GM12891 (cell line): ENCODE measurements at places on chromosomes 11 and 22.

GRCh38 chr11:75582895-75583717, 21.1 kb downstream of the SERPINH1 start:
- DNase-seq: peak; percentile 90

DNA sequence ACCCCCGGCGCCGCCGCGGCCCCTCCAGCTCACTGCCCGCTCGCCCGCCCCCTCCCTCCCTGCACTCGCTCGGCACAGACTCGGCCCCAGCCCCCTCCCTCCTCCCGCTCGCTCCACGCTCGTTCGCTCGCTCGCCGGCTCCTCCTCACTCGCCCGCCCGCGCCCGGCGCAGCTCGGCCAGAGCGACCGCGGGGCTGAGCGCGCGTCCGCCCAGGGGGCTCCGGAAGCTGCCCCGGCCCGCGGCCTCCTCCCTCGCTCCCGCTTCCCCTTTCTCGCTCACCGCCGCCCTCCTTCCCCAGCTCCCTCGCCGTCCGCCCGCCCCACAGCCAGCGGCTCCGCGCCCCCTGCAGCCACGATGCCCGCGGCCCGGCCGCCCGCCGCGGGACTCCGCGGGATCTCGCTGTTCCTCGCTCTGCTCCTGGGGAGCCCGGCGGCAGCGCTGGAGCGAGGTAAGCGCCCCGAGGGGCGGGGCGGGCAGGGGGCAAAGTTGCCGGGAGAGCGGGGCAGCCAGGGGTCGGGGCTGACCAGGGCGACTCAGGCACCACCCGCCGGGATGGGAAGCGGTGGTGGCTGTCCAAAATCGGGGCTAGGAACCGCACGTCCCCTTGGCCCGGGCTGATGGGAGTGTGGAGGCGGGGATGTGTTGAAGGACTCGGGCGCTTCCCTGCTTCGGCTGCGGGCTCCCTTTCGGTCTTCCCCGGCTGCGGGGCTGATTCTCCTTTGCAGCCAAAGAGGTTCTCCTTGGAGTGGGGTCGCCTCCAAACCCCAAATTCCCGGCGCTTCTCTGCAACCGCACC, at the start of gene SEZ6L:
TSS of gene SEZ6L (plus strand) at position 148 of the 797 bp plus-strand sequence. CDS start at position 356, 208 bp downstream.
- peak; percentile 25 for DNase-seq

DNA sequence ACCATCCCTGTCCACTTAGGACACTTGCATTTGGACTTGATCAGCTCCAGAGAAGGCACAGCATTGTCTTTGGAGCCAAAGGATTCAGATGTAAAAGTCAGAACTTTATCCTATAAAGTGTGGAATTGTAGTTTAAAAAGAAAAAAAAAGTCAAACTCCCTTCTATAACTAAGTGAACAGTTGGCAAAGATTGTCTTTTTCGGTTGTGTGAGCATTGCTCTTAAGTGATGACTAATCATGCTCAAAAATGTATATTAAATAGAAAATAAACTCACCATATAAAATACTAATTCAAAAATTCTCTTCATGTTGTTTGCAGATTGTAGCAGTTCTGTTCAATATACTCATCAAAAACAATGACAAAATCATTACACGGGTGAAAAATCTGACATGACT, 93.8 kb downstream of the ETS1 start:
- no peak for DNase-seq

- no peak for DNase-seq
These were observed 18.5 kb downstream of the SLC35F2 start for GRCh38 chr11:107840129-107840484.

- DNase-seq: no peak
These were observed 38.5 kb downstream of the BCR start for GRCh38 chr22:23218867-23219251.

DNA sequence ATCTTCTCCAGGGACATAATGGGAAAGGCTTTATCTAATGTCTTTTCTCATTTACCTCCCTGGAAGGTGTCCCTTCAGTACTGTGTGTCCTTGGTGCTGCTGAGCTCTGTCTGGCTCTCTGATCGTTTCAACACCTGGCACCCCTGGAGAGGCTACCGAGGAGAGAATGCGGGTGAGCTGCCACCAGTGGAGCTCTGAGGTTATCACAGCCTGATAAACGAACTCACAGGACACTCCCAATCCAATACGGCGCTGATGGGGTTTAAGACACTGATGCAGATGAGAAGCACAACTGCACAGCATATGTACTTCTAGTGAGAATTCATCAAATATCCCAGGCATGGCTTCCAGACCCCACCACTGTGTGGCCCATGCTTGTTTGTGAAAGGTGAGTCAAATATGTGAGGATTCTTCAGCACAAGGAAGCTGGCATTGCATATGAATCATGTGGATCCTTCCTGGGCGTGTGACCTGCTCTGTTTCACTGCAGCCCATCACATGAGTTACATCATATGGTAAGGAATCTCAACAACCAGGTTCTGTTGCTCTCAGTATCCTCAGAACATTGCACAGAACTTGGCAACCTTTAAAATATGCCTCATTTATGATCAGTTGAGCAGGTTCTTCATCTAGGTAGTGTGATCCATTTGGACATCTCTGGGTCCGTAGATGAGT, 34.8 kb upstream of the VWA5A start:
- no peak for DNase-seq

GRCh38 chr11:8099291-8099899, 18.4 kb downstream of the TUB start:
- DNase-seq: no peak

- DNase-seq: no peak
These were observed 1.3 kb downstream of the HIRA start for GRCh38 chr22:19429950-19430889.

- no peak for DNase-seq
These were observed 9.2 kb upstream of the MTFP1 start for GRCh38 chr22:30416403-30416802.

DNA sequence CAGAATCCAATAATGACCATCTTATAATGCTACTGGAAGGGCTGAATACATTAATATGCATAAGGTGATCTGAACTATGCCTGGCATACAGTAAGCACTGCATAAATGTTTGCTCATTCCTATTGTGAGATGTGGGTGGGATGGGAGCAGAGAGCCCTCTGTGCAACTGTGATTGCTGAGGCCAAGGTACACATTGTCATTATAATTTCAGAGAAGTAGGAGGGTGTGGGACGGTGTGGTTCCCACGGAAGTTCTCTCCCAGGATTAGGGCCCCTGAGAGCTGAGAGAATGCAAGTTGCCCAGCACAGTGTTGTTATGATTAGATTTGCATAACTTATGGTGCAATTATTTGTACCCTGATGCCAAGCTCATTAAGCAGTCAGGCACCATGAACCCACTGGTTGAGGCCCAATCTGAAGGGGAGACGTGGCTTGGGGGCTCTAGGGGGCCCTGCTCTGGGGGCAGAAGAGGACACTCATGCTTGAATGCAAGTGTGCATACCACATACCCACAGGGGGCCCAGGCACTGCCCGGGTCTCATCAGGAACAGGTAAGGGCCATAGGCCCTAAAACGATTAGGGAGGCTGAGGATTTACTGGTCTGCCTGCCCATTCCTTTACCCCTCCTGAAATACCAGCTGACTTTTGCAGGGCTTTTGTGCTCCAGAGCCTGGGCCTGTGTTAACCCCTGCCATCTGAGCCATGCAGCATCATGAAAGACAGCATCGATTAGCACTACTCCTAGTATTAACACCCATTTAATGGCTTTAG, 72.8 kb downstream of the THAP12 start:
- DNase-seq: no peak

GRCh38 chr11:120337355-120338106, 1.3 kb downstream of the ARHGEF12 start:
- no peak for DNase-seq

GRCh38 chr11:101945448-101945847, 29.1 kb upstream of the ANGPTL5 start:
- DNase-seq: no peak

DNA sequence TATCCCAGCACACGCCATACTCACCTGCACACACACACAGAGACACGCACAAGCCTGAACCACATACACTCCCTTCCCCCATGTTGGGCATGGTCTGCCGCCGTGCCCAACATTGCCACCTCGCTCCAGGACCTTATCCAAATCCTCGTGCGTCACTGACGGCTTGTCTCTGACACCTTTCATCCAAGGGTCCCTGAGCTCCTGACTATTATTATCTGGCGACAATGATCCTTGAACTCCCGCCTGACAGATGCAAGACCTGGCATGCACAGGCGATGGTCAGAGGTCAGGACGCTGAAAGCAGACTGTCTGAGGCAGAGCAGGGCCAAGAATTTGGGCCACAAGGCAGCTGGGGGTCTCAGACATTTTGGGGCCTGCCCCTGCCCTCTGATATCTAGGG, 4.2 kb downstream of the MB start:
- DNase-seq: no peak

GRCh38 chr11:64247729-64248531, 1.2 kb upstream of the PPP1R14B start:
- DNase-seq: no peak

GRCh38 chr22:33864723-33865130, 55.5 kb downstream of the LARGE1 start:
- peak; percentile 18 for DNase-seq

DNA sequence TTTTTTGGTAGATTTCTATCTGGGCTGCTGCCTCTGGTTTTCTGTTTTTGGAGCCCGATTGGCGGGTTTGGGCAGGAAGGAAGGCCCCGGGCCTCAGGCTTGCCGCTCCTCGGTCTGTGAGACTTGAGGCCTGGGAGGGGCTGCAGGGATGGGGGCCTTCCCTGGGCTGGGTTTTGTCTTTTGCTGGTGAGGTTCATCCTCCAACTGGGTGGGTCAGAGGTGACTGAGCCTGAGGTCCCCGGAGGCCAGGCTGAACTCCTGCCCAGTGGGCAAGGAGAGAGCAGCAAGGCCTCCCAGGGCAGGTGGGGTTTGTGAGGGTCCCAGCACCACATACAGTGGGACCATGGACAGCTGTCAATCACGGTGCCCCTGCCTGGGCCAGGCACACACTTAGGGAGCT, 15.0 kb downstream of the MPPED1 start:
- no peak for DNase-seq

GRCh38 chr22:27799015-27799826, 2.3 kb downstream of the MN1 start:
- no peak for DNase-seq

GRCh38 chr11:17389957-17390649, 1.6 kb upstream of the KCNJ11 start:
- DNase-seq: no peak

DNA sequence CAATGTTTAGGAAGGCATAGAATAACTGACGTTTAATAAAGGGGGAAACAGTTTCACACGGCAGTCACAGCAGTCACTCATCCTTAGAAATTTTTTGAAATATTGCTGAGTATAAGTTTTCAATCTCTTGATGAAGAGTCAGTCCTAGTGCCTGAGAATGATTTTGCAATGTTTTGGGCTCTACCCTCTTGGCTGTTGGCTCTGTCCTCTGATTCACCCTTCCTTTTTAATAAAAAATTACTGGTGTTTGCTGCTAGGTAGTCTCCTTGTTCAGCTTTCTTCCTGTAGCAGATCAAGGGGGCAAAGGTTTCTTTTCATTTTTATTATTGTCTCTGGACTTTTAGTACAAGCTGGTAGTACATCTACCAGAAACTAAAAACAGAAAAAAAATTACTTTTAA, 194.3 kb upstream of the ANO3 start:
- no peak for DNase-seq

DNA sequence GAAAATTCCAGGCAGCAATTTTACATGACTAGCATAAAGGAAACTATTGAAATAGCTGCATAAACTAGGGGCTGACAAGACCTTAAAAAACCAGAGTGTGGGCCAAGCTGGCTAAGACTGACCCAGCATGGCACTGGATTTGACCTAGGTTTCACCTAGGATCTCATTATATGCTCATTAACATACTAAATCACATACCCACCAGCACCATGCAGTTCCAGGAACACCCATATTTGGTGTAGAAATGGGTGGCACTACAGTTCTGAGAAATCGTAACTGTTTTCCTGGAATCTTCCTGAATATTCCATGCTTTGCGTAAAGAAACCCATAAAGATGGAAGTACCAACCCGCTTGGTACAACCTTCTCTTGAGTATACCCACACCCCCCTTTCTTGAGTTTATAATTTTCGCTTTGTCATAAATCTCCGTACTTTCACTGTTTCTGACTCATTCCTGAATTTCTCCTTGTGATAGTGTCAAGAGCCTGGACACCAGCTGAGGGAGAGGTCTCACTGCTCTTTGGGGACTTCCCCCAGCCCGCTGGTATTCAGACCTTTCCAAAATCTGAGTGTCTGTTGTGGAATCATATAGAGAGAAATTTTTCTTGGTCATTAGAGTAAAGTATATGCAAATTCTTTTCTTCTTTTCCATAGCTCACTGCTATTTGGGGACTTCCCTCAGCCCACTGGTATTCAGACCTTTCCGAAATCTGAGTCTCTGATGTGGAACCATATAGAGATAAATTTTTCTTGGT, 55.1 kb downstream of the MTMR3 start:
- peak; percentile 22 for DNase-seq

- DNase-seq: no peak
These were observed 43.3 kb downstream of the WT1 start for GRCh38 chr11:32391956-32392553.

- no peak for DNase-seq
These were observed 16.8 kb upstream of the RGL4 start for GRCh38 chr22:23673826-23674690.
